ENCODE measurements at places on chromosomes 12 and 14.

DNA sequence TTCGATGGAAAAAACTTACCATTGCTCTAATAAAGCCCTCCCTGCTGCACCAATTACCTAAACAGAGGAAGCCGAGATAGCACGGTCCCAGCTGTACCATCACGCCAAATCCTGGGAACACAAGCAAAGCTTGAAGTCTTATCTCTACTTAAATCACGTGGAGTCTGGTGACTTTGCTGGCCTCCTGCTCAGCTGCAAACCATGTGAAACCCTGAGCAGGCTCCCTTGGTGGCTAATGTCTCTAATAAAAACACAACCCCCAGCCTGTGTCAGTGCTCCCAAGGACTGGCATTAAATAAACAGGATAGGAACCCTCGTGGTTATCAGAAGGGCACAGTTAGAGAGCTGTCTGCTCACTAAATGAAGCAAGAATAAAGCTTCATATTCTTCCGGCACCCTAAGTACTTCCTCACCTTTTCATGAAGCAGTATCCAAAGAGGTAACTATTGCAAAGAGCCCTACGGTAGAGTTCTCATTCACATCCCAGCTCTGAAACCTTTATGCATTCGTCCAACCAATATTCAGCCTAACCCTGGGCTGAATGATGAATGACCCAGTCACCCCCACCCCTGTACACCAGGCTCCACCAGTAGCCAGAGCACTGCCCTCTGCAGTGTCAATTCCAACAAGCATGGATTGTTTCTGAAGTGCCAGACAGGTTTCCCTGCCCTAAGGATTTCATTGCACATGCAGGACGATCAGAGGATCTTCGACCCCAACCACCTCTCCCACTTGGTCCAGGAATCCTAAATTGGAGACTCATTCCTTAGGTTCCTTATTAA lies 452.7 kb upstream of the TMPO start:
- DNase-seq: no peak

- no peak for DNase-seq
Measured at GRCh38 chr14:104425763-104426646, 153.6 kb upstream of the C14orf180 start.

DNA sequence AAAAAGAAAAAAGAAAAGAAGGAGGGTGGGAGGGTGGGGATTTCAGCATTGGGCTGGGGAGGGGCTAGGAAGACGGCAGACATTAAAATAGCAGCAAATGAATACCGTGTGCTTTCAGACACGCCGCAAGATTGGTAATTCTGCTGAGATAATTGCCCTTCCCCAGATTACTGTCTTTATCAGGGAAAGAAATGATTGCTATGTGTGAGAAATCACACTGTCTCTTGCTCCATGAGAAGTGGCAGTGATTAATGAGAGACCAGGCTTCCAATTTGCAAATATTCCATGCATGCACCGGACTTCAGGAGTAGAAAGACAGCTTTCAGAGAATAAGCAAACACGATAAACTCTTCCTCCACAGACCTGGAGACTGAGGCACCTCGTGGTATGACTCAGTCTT lies 7.6 kb upstream of the KCNA5 start:
- no peak for DNase-seq

- DNase-seq: no peak
Measured at GRCh38 chr12:95262808-95263207, 45.2 kb downstream of the VEZT start.

- DNase-seq: no peak
Measured at GRCh38 chr14:60622210-60622916, 26.9 kb downstream of the SIX1 start.

DNA sequence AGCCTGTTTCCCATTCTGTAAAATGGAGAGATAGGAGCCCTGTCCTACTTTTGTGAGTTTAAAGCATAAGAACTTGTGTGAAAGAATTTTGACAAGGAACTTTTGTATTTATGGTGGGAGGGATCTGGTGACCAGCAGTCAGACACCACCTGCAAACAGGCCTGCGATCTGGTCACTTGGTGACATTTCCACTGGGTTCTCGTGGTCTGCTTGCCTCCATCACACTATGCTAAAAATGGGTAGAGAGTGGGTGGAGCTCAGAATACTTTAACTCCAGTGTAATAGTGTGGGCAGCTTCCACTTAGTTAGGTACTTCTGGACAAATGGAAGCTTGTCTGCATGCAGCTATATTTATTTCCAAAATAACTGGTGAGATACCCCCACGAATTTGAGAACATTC lies 26.5 kb upstream of the PLXNC1 start:
- no peak for DNase-seq

- no peak for DNase-seq
Measured at GRCh38 chr12:113270709-113271009, 49.4 kb downstream of the TPCN1 start.

- DNase-seq: no peak
Measured at GRCh38 chr12:39846971-39847650, 227.5 kb upstream of the ABCD2 start.

DNA sequence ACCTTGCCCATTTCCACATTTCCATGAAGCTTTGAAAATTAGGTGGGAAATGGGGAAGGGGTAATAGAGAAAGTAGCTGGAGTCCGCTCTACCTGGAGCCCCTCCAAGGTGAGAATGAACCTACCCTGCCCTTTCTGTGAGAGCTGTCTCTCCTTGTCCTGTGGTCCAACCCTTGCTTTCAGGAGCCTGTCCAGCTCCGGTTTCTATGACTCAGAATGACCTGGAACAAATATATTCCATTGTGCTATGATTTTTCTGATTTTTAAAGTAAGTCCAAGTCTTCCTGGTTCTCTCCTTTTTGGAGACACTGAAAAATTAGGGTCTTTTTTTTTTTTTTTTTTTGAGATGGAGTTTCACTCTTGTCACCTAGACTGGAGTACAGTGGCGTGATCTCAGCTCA lies 89.1 kb upstream of the VASH1 start:
- no peak for DNase-seq

DNA sequence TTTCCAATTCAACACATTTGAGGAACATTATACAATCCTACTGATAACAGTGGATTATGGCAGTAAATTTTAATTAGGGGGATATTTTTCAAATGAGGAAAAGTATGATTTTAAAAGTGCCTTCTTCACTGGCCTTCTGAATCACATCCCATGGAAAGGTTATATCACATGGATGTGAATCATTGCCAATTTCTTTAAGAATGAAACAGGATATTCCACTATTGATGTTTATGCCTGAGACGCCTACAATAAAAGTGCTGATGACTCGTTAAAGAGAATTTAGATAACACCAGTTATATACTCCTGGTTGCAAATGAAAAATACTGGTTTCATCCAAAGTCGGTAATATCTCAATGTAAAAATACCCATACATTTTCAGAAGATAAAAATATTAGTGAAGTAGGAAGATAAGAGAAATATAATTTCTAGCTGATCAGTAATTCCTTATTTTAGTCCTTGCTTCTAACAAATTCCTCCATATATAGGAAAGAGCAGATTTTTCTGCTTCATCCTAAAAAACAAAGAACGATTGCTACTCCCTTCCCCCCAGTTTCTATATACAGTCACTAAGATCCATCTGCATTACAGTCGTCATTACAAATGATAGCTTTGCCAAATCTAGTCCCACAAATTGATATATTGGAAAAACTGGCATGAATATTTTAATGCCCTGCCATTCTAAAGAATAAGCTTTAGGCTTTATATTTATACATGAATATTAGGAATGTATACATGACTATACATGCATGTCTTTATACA lies 139.5 kb upstream of the SOX5 start:
- no peak for DNase-seq

GRCh38 chr12:12180136-12180535 lies 86.7 kb downstream of the LRP6 start:
- DNase-seq: no peak

- no peak for DNase-seq
Measured at GRCh38 chr14:35687335-35687939, 121.7 kb downstream of the RALGAPA1 start.

DNA sequence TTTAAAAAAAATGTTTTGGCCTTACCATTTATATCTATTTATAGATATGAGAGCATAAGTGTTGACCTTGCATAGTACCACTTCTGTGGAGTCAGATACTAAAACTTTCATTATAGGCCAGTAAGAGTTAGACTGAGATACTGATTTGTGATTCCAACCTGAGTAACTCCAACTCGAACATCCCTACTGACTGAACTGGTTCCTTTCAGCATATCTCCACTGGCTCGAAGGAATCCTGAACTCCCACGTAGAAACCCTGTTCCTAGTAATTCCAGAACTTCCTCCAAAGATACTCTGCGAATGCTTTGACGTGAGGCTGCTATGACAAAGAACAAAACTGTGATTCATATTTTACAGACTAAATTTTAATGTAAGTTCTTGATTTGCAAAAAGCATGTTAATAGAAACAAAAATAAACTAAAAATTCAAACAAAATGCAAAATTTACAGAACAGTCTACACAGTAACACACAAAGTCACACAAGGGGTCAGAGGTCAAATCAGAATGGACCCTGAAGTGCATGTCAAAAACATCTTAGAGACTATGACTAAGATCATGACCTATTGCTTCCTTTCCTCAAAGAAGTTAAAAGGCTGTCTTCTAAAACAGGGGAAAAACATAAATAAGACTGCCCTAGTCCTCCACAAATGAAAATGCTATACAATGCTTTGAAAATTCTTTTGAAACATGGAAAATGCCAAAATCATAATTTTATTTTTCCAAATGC lies 31.5 kb downstream of the HEATR5A start:
- no peak for DNase-seq

GRCh38 chr14:60845523-60845922 lies 111.0 kb downstream of the MNAT1 start:
- DNase-seq: no peak

DNA sequence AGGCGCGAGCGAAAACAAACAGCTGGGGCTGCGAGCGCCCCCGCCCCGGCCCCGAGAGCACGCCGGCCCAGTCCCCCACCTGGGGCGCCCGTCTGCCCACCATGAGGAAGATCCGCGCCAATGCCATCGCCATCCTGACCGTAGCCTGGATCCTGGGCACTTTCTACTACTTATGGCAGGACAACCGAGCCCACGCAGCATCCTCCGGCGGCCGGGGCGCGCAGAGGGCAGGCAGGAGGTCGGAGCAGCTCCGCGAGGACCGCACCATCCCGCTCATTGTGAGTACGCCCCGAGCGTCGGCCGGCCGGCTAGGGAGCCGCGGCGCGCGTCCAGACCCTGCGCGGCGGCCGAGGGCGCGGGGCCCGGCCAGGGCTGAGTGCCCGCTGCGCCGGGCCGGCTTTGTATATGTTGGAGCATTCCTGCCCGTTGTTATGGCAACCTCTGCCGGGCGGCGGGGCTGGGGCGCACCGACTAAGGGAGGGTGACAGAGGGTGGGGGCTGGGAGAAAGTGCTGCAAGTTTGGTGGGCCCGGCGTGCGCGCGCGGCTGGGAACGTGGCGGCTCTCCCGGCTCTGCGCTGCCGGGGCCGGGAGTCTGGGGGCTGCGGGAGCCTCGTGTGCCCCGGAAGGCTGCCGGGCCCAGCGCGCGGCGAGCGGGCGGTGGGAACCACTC lies 367 bp downstream of the GALNT16 start:
- no peak for DNase-seq

DNA sequence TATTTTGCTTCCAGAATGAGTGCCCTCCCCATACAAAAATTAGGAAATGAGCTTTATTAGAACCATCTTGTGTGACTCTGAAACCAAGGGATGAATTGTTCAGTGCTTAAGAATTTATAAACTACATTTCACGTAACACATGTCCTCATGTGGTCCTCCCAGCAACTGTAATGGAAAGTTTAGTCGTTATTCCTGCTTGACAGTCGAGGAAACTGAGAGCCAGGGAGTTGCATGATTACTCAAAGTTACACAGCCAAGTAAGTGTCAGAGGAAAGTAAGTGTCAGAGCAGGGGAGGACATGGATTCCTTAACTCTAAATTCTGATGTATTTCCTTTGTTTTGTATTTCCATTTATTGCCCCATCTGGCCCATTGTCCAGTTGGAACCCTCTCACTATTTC lies 453.9 kb downstream of the FUT8 start:
- no peak for DNase-seq

- no peak for DNase-seq
Measured at GRCh38 chr12:109553906-109554500, 19.3 kb downstream of the MMAB start.

DNA sequence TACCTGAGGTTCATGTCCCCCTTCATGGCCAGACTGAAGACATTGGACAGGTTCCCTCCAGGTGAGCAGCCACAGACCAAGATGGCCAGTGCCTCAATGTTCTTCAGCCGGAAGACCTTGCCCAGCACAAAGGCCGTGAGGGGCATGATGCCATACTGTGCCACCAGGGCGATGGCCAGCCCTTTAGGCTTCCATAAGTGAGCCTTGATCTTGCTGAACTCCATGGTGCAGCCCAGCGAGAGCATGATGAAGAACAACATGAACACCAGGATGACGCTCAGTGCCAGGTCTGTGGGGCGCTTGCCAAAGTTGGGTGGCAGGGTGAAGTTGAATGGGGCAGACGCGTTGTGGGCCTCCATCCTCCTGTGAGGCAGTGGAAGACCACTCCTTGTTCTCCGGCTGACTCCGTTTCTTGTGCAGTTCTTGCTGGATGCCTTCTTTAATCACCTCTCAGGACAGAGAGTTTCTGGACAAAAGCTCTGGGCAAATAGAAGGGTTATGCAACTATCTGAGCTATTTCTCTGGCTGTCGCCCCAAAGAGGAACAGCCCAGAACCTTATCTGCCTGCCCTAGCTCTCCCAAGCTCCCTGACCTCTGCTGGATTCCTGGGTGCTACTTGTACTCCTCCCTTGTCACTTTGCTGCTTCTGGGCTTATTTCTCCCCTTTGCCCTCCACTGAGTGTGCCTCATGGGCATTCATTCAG lies at the start of gene SLC10A1:
Gene SLC10A1 (minus strand): TSS at position 445 of the 704 bp plus-strand sequence. CDS start 86 bp downstream, at position 359.
- no peak for DNase-seq

- no peak for DNase-seq
Measured at GRCh38 chr12:72570601-72571000, 298.4 kb downstream of the TRHDE start.

GRCh38 chr14:95153866-95154265 lies 3.5 kb downstream of the DICER1 start:
- no peak for DNase-seq

DNA sequence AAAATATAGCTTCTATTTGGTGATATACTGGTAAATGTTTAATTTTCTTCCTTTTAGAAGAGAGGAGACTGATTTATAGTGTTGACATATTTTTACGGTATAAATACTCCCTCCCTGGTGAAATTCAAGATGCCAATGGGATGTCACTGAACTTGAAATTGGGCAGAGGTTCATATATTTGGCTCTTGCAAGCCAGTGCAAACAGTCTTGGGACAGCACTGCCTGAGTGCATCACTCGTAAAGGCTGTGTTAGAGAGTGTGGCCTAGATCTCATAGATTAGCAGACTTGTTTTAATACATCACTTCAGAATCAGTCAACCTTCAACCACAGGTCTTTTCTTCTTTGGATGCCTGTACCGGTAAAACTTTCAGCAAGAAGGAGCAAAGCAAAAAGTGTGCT lies 681.0 kb downstream of the NRXN3 start:
- no peak for DNase-seq

- no peak for DNase-seq
Measured at GRCh38 chr12:10701131-10701681, 21.9 kb downstream of the YBX3 start.

DNA sequence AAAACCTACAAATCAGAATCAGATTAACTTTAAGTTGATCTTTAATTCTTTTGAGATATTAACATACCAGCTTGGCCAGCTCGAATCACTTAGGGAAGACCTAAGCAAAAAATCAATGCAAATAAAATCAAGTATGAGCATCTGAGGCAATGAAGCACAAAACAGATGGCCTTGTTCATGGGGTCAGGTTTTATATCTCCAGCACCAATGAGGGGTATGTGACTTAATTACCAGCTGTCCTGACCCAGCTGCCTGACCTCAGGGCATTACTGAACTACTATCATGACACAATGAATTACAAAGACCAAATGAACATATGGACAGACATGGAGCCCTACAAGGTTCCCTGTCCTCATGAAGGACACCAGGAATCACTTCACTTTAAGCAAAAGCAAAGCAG lies 70.5 kb downstream of the FGD6 start:
- DNase-seq: no peak

Measured in activated CD8-positive, alpha-beta memory T cell treated with anti-CD3 and anti-CD28 coated beads for 1 hour (primary cell).